ENCODE measurements at places on chromosomes 2 and 18. TPM values are rescaled to one million over a fixed set of nuclear protein-coding genes. Genes with fewer than 3 reads are reported as not detected.

The PAPOLG gene
- total RNA-seq, result 19.2 TPM

The D2HGDH gene
- 14.6 TPM for total RNA-seq

The SLC5A7 gene
- total RNA-seq, result not detected

The RAB27B gene
- 9.9 TPM for total RNA-seq

- no peak for DNase-seq
These were observed 156.3 kb upstream of the MSH6 start for GRCh38 chr2:47626664-47627063.

- peak; percentile 18 for DNase-seq
These were observed 138.9 kb upstream of the NABP1 start for GRCh38 chr2:191539068-191539467.
